ENCODE measurements at places on chromosomes 12 and 14.

DNA sequence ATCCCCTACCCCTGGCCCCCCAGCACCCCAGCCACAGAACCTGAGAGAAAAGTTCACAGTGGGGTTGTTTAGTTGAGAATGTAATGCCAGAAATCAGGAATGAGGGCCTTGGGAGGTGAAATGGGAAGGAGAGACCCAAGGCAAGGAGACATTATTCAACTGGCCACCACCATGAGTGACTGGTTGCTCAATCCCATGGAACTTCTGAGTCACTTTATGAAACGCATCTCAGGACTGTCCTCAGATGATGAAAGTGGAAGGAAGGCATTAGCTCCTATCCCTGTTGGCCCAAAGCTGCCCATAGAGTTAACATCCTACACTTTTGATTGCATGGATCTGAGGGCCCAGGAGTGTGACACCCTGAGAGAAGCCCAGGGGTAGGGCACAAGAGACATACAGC lies 25.4 kb upstream of the TCL1A start:
- no peak for DNase-seq

DNA sequence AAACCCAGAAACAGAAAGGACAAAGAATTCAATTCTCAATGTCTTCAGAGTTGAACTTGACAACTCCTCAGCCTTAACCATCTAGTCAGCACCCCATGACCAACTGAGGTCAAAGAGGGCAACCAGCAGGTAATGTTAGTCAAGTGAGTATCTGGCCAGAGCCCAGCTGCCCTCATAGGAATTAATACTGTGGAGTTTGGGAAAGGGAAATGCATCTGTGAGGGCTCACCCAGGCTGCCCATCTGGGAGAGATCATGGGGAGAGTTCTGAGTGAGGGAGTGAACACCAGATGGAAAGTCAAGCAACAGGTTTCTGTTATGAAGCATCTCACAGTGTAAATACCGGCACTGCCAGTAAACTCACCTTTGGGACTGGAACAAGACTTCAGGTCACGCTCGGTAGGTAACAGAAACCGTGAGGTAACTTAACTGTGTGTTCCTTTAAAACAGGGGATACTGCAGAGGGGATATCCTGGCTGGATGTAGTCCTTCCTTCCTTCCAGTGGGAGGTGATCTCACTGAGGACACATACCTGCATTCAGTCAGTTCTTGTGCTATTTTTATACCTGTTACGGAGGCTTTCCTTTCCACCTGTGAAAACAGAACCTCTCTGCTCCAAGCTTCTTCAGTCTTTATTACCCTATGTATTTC lies 94.4 kb downstream of the DAD1 start:
- DNase-seq: no peak

- DNase-seq: peak; percentile 17
Observed at GRCh38 chr12:110073049-110073831, 24.9 kb upstream of the C12orf76 start.

DNA sequence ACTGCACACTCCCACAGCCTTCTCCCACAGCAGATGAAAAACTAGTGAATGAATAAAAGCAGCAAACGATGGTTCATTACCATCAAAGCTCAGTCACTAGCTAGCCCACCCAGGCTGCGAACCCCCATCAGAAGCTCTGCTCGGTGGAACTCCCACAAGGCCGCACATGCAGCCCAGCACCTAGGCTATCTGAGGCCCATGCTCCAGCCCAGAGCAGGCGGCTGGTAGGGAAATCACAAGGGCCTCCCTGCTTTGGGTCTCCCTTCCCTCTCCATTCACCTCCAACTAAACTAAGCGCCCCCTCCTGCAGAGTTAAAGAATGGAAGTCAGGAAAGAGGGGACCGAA lies 69.0 kb downstream of the ITPK1 start:
- DNase-seq: no peak

GRCh38 chr12:48279101-48279500 lies 71.6 kb downstream of the ZNF641 start:
- no peak for DNase-seq

GRCh38 chr14:39276579-39277114 lies 42.9 kb downstream of the MIA2 start:
- no peak for DNase-seq

DNA sequence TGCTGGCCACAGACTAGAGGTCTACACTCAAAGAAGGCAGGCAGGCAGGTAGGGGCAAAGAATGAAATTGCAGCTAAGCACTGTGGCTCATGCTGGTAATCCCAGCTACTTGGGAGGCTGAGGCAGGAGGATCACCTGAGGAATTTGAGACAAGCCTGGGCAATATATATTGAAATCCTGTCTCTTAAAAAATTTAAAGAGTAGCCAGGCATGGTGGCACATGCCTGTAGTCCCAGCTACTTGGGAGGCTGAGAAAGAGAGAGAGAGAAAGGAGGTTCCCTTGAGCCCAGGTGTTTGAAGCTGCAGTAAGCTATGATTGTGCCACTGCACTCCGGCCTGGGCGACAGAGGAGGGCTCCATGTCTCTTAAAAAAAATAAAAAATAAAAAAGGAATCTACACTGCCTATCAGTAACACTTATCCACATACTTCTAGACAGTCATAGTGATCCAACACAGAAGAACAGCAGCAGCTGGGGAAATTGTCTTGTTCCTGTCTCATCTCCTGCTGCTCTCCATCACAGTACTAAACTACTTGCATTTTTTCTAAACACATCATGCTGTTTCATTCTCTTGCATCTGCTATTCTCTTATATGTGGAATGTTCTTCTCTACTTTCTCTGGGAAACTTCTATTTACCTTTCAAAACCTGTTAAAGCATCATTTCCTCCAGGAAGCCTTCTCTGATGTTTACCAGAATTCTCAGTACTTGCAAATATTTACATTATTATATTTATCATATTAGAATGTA lies 57.2 kb downstream of the ATF7 start:
- no peak for DNase-seq

DNA sequence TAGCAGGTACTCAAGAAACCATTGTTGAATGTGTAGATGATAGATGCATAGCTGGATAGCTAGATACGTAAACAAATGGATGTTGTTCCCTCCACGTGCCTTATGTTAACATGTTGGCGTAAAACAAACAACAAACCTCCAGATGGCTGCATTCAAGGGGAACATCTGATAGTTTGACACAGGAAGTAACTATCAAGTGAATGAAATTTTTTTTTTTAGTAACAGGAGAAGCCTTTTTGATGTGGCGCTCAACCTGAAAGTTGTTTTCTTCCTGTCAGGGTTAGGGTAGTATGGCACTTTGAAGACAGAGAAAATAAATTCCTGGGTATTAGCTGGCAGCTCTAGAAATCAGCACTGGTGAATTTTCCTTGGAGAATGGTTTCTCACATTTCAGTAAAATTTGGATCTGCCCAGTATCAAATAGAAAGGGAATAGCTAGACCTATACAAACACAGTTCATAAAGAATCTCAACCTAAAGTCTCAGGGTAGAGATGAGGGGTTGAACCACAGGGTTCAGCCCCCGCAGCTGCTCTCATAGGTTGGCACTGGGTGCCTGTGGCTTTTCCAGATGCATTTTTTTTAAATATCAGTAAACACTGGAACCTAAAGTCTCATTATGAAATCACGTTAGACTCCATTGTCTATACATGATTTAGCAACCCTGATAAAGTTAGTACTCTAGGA lies 18.8 kb upstream of the RAP1B start:
- DNase-seq: peak; percentile 62

GRCh38 chr14:81767266-81767995 lies 233.8 kb upstream of the SEL1L start:
- DNase-seq: no peak

DNA sequence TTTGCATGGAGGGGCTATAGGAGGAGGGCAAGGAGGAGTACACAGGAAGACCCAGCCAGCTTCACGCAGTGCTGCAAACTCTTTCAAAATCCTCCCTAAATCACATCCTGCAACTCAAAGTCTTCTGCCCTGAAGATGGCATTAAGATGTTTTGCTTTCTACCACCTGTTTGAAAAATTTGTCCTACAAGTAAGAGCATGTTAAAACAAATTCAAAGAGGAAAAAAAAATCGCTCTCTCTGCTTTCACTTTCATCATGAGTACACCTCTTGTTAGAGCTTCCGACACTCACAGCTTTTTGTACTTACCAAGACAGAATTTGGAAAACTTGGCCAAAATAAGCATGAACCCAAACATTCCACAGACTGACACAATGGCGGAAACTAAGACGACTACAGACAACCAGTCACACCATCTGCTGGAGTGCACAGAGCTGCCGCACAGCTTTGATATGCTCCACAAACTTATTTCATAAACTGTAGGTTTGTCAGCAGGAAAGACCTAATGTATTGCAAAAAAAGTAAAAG lies 21.3 kb downstream of the GCH1 start:
- DNase-seq: peak; percentile 47

GRCh38 chr12:47868552-47869031 lies 36.2 kb downstream of the VDR start:
- DNase-seq: no peak

GRCh38 chr12:26848156-26848825 lies 15.3 kb upstream of the ITPR2 start:
- DNase-seq: no peak

DNA sequence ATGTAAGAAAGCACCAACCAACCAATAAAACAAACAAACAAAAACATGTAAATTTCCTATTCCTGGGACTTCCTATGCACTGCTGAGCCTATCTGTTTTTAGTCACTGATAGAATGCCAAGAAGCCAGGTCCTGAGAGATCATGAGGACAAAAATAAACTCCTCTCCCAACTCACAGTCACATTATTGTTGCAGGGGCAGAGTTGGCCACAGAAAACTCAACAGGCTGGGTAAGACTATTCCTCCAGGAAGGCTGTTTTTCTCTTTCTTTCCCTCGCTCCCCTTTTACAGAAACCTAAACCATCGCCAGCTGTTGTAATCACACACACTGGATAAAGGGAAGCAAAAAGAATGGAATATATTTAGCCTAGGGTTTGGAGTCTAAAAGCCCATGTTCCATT lies 55.8 kb upstream of the METAP2 start:
- DNase-seq: no peak

GRCh38 chr12:89951050-89951693 lies 242.5 kb upstream of the ATP2B1 start:
- DNase-seq: no peak

GRCh38 chr12:25985316-25986175 lies 27.1 kb downstream of the RASSF8 start:
- DNase-seq: no peak
